Hematopoietic multipotent progenitor cell treated with erythropoietin and hydrocortisone succinate and interleukin-3 and kit ligand, for 4 days (in vitro differentiated cells): ENCODE measurements at places on chromosomes 4 and X.

- no peak for DNase-seq
Observed at GRCh38 chr4:144350706-144351105, 210.2 kb upstream of the GYPA start.

- DNase-seq: no peak
Observed at GRCh38 chr4:153439831-153440230, 26.3 kb upstream of the TMEM131L start.

- DNase-seq: peak; percentile 73
Observed at GRCh38 chr4:111960241-111960667, 185.0 kb upstream of the FAM241A start.

DNA sequence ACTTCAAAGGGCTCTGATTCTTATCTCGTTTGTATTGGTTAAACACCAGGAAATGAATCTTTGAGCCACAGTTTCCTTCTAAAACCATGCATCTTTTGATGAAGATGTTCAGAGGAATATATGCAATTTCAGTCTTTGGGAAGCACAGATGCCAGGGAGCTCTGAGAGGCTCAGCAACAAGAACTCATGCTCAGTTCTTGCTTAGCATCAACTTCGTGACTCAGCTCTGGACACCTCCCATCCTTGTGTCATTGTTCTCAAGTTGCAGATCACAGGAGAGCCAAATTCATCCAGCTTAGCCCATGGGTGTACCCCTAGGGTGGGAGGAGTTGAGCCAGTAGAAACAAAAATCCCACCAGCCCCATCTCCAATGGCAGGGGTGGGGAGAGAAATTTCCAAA, 219.6 kb upstream of the MAOA start:
- DNase-seq: no peak

GRCh38 chrX:67673741-67674274, 130.0 kb downstream of the AR start:
- DNase-seq: no peak

- DNase-seq: no peak
Observed at GRCh38 chr4:150265806-150266205, 187.6 kb downstream of the DCLK2 start.

GRCh38 chrX:54093571-54093970, 49.3 kb upstream of the PHF8 start:
- no peak for DNase-seq

- DNase-seq: peak; percentile 36
Observed at GRCh38 chr4:138835832-138836533, 179.6 kb upstream of the NOCT start.

- DNase-seq: no peak
Observed at GRCh38 chrX:12210971-12211370, 72.7 kb downstream of the FRMPD4 start.

GRCh38 chr4:102503831-102504786, 3.0 kb downstream of the NFKB1 start:
- DNase-seq: no peak

DNA sequence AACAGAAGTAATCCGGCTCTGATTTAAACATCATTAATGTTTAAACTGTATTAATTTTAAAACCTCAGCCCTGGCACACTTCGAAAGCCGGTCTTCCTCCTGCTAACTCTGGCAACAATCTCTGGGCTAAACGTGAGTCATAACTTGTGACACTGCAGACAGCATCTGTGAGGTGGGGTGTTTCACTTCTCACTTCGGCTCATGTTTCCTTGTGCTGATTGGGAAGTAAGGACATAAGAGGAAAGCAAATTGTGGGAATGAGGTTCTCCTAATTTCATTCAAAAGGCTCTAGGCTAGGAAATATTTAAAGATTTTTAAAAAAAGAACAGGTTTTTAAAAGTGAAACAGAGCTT, 139.9 kb upstream of the USP9X start:
- peak; percentile 44 for DNase-seq

DNA sequence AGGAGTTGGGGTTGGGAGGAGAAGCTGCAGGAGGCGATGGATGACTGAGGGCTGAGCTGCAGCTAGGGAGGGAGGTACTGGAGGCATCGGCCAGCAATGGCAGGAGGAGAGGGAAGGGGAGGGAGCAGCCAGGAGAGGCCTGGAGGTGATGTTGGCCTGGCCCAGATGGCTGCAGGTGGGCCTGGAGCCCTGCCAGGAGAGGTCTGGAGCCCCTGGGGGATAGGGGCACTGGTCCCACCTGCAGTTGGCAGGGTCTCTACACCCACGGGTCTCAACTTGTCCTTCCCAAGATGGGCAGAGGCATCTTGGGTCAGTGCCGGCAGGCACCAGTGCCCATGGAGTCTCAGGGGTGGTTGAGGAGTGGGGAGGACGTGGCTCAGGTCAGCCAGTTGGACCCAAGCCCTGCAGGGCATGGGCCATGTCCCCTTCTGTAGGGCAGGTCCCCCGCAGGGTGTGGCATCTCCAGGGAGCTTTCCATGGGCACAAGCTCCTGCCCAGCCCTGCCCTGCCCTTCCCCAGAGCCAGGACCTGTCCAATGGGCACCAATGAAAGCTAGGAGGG, 2.7 kb upstream of the MXD4 start:
- DNase-seq: no peak

- no peak for DNase-seq
Observed at GRCh38 chrX:28108186-28108945, 127.1 kb upstream of the DCAF8L1 start.

- no peak for DNase-seq
Observed at GRCh38 chr4:52877036-52877435, 14.9 kb downstream of the RASL11B start.
